ENCODE measurements at places on chromosomes 7 and 10.

- no peak for DNase-seq
- no peaks in the 10 kb centered on the region for H3K4me1 ChIP-seq
- no peak overlapping the region for H3K27ac ChIP-seq
- no peaks in the 10 kb centered on the region for H3K27me3 ChIP-seq
Measured at GRCh38 chr7:108158776-108159175, 28.6 kb upstream of the LAMB4 start.

- DNase-seq: no peak
- no peaks in the 10 kb centered on the region for H3K4me1 ChIP-seq
- no peak overlapping the region for H3K4me3 ChIP-seq
- H3K27ac ChIP-seq: no peak overlapping the region
- H3K27me3 ChIP-seq: no peaks in the 10 kb centered on the region
Measured at GRCh38 chr10:10780746-10781145, 236.9 kb upstream of the CELF2 start.

DNA sequence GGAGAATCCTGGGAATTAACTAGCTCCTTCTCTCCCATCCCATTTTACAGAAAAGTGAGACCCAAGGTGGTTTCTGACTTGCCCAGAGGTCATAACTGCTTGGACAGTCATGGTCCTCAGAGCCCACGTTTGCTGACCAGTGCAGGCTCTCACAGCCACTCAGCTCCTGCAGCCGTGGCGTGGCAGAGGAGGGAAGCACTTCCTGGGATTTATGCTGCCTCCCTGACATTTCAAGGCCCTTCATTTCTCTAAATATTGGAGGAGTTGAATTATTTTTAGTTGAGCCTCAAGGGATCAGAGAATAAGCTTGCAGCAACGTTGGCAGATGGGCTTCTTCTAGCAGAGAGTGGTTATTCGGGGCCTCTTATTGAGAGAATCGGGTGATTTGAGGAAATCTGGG lies 77.1 kb downstream of the LHPP start:
- H3K36me3 ChIP-seq: no peaks in the 10 kb centered on the region
- peaks cover 3% of the 10 kb centered on the region for H3K4me1 ChIP-seq
- no peaks in the 10 kb centered on the region for H3K27me3 ChIP-seq

GRCh38 chr7:140294454-140294853 lies 103.9 kb downstream of the SLC37A3 start:
- no peaks in the 10 kb centered on the region for H3K36me3 ChIP-seq
- H3K27me3 ChIP-seq: no peaks in the 10 kb centered on the region
- H3K4me1 ChIP-seq: no peaks in the 10 kb centered on the region
- no peak overlapping the region for H3K27ac ChIP-seq

DNA sequence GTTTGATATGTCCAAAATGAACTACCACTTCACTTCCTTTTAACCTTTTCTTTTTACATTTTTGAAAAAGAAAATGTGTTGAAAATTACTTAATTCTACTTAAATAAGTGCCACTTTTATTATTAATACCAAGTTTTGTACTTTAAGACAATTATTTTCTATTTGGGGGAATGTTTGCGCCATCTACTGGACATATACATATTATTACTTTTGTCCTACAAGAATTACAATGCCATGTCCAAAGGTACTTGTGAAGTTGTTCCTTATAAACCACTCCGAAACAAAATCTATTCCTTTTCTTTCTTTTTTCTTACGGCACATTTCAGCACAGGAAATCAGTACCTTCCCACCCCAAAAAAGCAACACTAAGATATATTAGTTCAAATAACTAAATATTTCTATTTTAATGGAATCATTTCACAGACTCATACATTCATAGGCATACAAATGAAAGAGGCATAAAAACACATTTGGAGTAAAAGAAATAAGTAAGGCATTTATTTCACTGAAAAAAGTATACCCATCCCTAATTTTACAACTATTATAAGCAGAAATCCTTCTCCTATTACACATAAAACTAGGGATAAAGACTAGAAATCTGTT lies 169.9 kb downstream of the RNF133 start:
- H3K36me3 ChIP-seq: no peaks in the 10 kb centered on the region
- no peak overlapping the region for H3K27ac ChIP-seq
- no peak overlapping the region for H3K4me3 ChIP-seq
- no peaks in the 10 kb centered on the region for H3K4me1 ChIP-seq

GRCh38 chr7:29342761-29343160 lies 148.2 kb downstream of the CHN2 start:
- DNase-seq: no peak
- H3K4me3 ChIP-seq: no peak overlapping the region
- H3K36me3 ChIP-seq: no peaks in the 10 kb centered on the region
- H3K4me1 ChIP-seq: no peaks in the 10 kb centered on the region

DNA sequence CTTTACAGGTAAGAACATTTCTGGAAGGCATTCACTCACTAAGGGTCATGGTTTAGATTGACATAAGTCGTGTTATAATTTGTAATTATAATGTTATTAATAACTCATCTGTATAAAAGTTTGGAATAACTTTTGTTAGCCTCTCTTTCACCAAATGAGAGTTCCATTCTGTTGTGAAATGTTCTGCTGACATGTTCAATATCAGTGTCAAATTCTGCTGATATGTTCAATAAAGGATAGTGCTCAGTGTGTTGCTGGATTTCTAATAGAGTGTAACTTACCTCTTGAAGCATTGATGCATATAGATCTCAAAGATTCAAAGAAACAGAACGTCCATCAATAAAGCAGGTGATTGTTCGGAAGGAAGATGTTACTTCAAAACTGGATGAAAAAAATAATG lies 30.6 kb downstream of the ANLN start:
- H3K36me3 ChIP-seq: peaks cover 15% of the 10 kb centered on the region
- H3K27ac ChIP-seq: no peak overlapping the region
- DNase-seq: no peak
- no peaks in the 10 kb centered on the region for H3K4me1 ChIP-seq
- no peaks in the 10 kb centered on the region for H3K27me3 ChIP-seq
- H3K4me3 ChIP-seq: no peak overlapping the region

- no peaks in the 10 kb centered on the region for H3K36me3 ChIP-seq
- H3K4me1 ChIP-seq: no peaks in the 10 kb centered on the region
- no peak overlapping the region for H3K27ac ChIP-seq
Measured at GRCh38 chr10:34719746-34720145, 95.3 kb downstream of the PARD3 start.

DNA sequence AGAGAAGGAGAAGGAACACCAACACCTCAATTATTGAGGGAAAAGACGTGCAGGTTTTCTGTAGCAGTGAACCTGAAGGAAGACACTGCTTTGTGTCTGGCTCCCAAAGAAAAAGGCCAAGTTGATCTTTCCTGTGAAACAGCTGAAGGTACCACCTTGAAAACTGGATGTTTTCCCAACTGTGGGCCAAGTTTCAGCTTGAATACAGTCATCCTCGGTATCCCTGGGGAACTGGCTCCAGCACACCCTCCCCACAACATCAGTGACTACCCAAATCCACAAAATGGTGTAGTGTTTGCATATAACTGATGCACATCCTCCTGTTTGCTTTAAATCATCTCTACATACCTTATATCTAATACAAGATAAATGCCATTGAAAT lies 297.0 kb upstream of the PITRM1 start:
- H3K36me3 ChIP-seq: no peaks in the 10 kb centered on the region
- no peak for DNase-seq
- no peak overlapping the region for H3K4me3 ChIP-seq
- H3K27ac ChIP-seq: no peak overlapping the region
- no peaks in the 10 kb centered on the region for H3K27me3 ChIP-seq

DNA sequence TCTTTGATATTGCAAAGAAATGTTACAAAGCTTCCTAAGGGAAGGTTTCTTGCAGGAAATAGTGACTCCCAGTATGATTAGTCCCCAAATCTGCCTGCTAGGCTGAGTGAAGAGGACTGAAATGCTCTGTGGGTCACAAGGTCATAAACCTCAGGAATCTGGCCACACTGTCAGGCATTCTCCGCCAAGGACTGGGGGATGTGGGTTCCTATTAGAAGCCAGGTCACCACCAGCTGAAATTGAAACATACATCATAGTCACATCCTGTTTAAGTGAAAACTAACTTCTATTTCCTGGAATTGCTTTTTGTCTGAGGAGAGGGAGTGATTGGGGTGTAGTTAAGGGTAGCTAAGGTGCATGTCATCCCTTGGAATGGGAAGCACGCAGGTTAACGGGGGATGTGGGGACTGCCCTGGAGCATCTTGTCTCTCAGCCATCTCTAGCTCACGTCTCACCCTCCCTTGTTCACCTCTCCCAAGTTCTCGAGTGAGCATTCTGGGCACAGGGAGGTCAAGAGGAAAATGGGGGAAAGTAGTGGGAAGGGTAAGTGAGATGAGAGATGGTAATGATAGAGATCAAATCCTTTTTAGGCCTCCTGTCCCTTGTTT lies 12.0 kb upstream of the GSAP start:
- no peaks in the 10 kb centered on the region for H3K27me3 ChIP-seq
- peaks cover 27% of the 10 kb centered on the region for H3K4me1 ChIP-seq
- no peak for DNase-seq
- no peaks in the 10 kb centered on the region for H3K36me3 ChIP-seq
- H3K27ac ChIP-seq: no peak overlapping the region

DNA sequence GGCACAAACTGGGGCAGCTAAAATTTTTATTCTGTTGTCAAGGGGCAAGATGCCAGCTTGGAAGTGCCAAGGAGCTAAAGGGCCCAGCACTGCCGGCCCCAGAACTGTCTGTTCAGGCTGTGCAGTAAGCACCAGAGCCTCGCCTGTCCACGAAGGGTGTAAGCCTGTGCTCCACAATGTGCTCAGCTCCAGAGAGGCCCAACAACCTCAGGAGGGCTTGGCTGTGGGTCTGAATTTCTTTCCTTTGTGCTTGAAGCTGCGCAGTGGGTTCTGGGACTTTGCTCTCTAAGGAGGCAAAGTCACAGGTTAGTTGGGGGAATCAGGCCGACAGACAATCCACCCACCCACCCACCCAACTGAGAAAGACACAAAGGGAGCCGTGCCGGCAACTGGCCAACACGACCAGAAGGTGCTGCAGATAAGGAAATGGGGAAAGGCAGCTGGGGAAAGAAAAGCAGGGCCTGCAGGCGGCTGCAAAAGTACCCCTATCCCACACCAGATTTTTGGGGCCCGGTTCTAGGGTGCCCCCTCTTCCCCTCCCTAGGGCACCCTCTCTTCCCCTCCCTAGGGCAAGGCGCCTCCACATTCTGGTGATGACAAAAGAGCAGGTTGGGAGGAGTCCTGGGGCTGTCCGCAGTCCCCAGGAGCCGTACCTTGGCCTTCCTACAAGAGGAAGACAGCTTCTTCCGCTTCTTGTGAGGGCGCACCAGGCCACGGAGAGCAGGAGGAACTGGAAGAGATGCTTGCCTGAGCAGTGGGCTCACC lies 7.7 kb downstream of the DDX56 start:
- H3K27me3 ChIP-seq: no peaks in the 10 kb centered on the region
- peaks cover 40% of the 10 kb centered on the region for H3K36me3 ChIP-seq
- DNase-seq: no peak
- H3K4me3 ChIP-seq: no peak overlapping the region
- H3K27ac ChIP-seq: no peak overlapping the region

GRCh38 chr10:63409465-63410027 lies 56.2 kb downstream of the JMJD1C start:
- H3K4me1 ChIP-seq: no peaks in the 10 kb centered on the region
- H3K4me3 ChIP-seq: no peak overlapping the region
- H3K36me3 ChIP-seq: no peaks in the 10 kb centered on the region
- no peak overlapping the region for H3K27ac ChIP-seq
- no peak for DNase-seq

DNA sequence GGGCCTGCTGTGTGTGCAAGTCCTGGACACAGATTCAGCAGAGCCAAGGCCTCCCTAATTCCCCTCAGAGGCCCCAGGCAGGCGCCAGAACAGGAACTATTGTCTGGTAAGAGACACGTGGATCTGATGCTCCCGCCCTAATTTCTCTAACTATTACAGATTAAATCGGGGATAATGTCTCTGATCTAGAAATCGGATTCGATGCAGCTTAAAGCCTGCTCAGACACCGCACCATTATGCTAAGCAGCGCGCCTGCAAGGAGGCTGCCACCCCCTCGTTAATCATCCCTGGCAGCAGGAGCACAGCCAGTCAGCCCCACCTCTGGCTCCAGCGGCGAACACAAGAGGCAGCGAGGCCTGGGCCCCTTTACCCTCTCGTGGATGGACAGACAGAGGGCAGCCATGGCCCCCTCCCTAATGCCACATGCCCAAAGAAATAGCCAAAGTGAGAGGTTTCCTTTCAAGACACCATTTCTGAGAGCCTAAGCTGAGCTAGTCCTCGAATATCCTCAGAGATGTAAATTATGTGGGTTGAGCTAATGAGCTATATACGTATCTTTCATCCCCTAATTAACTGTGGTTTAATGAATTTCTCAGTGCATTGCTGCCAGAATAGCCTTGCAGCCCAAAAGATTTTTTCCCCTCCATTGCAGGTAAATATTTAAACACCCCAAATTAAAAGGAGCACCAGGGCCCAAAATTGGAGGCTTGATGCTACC lies 122.1 kb downstream of the GRID1 start:
- H3K27me3 ChIP-seq: no peaks in the 10 kb centered on the region
- no peaks in the 10 kb centered on the region for H3K36me3 ChIP-seq
- H3K27ac ChIP-seq: no peak overlapping the region

GRCh38 chr10:87559392-87559791 lies 54.7 kb downstream of the MINPP1 start:
- H3K36me3 ChIP-seq: no peaks in the 10 kb centered on the region
- no peak overlapping the region for H3K27ac ChIP-seq
- no peak for DNase-seq
- H3K4me1 ChIP-seq: no peaks in the 10 kb centered on the region
- no peak overlapping the region for H3K4me3 ChIP-seq

- H3K4me3 ChIP-seq: no peak overlapping the region
- DNase-seq: no peak
- H3K36me3 ChIP-seq: no peaks in the 10 kb centered on the region
- H3K27ac ChIP-seq: no peak overlapping the region
- no peaks in the 10 kb centered on the region for H3K27me3 ChIP-seq
Measured at GRCh38 chr7:42596737-42597136, 315.1 kb downstream of the C7orf25 start.

DNA sequence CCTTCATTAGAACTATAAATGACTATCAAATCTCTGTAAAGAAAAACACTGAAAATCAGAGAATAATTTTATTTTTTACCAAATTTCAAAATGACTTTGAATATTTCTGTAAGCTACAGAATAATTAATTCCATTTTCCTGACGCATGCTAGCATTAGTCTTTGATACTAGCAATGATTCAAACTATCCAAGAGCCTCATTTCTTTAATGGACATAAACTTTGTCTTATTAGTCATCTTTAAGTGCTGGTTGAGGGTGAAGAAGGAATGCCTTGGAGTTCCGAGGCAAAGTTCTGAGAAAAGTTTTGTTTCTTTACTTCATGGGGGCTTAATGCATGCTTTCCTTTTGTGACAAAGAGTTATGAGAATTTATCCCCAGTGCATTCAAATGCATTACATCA lies 137.3 kb downstream of the AGMO start:
- no peaks in the 10 kb centered on the region for H3K27me3 ChIP-seq
- DNase-seq: no peak
- no peaks in the 10 kb centered on the region for H3K36me3 ChIP-seq

DNA sequence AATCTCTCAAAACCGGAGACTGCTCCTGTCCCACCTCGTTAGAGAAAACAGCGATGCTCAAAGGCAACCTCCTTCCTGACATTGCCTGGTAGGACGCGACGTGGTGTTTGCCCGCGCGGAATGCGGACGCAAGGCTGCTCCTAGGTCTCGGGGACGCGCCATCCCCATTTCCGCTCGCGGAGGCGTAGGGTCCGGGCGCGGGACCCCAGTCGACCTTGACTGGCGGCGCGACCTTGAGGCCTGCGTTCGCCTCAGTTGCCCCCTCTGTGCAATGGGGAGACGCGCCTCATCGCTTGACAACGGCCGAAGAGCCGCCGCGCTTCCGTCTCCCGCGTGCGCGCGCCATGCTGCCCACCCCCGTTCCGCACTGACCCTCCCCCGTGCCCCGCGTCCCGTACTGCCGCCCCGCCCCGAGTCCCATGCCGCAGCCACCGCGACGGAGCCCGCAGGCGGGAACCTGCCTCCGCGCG lies 412 bp upstream of the PPIA start:
- H3K27me3 ChIP-seq: no peaks in the 10 kb centered on the region
- H3K4me1 ChIP-seq: peaks cover 3% of the 10 kb centered on the region
- H3K4me3 ChIP-seq: peak overlapping the region; percentile 96
- peaks cover 27% of the 10 kb centered on the region for H3K36me3 ChIP-seq
- DNase-seq: no peak
- H3K27ac ChIP-seq: peak overlapping the region; percentile 99

Measured in GM12878 (cell line).